Dorsolateral prefrontal cortex (tissue), 122 donors: ENCODE measurements at places on chromosomes 11 and 22. TPM values are rescaled to one million over a fixed set of nuclear protein-coding genes. Genes with fewer than 3 reads are reported as not detected.

DNA sequence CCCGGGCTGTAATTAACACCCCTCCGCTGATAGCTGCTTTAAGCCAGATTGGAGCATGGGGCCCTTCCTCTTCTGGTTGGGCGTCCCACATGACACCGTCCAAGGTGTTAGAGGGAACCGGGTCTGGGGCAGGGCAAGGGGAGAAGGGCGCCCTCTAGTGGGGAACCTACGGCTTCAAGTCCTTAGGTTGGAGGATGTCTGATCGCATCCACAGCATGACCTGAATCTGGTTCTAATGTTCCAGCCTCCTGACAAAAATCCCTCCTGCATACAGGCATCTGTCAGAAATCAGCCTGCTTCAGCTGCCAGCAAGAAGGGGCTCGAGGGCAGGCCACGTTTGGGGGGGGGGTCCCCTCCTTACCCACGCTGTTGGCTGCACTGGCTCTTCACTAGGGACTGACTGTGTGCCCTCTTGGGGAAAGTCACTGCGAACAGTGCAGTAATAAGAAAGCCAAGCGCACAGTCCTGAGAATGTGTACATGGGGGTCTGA, 94.2 kb upstream of the TBCEL start:
- no peak for DNase-seq

FAM181B gene
- total RNA-seq, result 20.2 TPM

GRCh38 chr22:17962168-17962567, 62.2 kb downstream of the MICAL3 start:
- no peak for DNase-seq

- DNase-seq, result peak; percentile 61
Measured at GRCh38 chr11:13955971-13956421, 6.5 kb upstream of the SPON1 start.

DNA sequence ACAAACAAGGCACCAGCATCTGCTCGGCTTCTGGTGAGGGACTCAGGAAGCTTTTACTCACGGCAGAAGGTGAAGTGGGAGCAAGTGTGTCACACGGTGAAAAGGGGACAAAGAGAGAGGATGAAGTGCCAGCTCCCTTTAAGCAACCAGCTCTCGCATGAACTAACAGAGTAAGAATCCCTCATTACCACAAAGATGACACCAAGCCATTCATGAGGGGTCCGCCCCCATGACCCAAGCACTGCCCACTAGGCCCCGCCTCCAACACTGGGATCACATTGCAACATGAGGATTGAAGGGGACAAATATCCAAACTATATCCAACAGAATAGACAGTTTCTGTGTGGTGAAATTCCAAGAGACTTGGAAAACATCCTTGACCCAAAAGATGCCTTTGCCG, 198.2 kb upstream of the POU2AF2 start:
- DNase-seq, result no peak

GRCh38 chr22:36756031-36756430, 19.9 kb downstream of the IFT27 start:
- no peak for DNase-seq

DNA sequence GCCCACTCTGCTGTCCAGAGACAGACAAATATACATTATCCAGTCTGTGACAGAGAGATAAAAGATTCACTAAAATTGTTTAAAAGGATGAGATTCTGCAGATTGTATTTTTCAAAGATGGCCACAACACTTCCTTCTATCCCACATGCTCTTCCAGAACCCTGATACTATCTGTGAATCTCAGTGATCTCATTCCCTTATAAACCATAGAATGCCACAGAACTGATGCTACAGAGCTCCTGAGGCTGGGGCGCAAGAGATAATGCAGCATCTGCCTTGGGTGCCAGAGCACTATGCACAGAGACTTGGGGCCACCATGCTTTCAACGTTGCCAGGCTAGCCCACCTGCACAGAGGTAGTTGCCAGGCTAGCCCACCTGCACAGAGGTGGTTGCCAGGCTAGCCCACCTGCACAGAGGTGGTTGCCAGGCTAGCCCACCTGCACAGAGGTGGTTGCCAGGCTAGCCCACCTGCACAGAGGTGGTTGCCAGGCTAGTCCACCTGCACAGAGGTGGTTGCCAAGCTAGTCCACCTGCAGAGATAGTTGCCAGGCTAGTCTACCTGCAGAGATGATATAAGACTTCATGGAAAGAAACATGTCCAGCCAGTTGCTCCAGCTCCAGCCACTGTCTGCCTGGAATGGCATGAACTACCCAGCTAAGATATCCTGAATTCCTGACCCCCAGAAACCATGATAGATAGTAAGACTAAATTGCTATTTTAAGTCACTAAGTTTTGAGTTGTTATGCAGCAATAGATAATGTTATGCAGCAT, 17.6 kb upstream of the SEPTIN5 start:
- DNase-seq, result no peak

RIMBP3C gene
- total RNA-seq, result not detected

PANX2 gene
- total RNA-seq, result 40.1 TPM

DNA sequence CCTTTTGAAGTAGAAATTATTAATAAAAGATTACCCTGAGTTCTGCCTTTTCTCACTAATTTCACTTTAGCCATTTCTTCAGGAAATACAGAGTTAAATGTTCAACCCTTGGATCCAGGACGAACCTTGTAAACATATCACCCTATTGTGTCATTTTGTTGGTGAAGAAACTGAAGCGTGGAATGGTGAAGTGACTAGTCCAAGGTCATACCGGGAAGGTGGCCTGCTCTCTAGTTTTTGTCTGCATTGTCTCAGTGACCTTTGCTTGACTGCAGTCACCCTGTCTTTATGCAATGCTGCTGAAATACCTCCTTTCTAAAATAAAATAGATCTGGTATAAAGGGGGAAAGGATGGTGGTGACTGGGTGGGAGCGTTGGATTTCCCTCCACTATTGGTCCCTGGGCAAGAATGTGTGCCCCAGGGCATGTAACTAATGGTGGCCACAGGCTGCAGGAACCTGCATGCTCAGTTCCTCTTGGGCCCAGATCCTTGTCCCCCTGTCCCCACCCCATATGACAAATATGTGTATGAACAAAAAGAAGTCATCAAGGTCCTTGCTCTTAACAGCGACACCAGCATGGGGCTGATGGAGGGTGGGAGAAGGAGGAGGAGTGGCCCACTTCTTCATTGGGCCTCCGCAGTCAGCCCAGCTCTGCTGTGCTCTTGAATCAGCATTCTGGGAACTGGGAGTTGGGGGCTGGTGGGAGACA, 977 bp upstream of the SORL1-AS1 start:
- DNase-seq, result no peak

GRCh38 chr11:95123556-95123955, 33.9 kb downstream of the ENDOD1 start:
- no peak for DNase-seq

DNA sequence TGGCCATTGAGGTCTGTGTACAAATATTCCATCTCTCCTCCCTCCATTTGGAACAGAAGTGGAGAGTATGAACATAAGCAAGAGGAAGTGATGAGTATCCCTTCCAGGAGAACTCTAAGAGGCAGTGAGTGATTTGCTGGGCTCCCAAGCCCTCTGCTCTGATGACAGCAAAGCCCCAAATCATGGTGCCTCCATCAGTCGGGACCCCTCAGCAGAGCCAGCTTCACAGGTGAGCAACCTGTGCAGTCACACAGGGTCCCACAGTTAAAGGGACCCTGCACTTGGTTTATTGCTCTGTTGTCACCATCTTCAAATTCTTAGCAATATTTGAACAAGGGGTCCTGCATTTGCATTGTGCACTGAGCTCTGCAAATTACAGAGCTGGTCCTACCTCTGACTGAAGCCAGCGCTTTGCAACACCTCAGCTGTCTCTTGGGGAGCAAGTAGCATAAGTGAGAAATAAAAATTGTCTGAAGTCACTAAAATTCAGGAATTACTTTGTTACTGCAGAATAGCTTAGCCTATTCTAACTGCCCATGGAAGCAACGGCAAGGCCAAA, 466.4 kb downstream of the MN1 start:
- DNase-seq, result no peak

MPZL2 gene
- total RNA-seq, result 1.4 TPM

GRCh38 chr11:30197869-30198268, 32.9 kb upstream of the FSHB start:
- no peak for DNase-seq

- no peak for DNase-seq
Measured at GRCh38 chr22:49243335-49243734, 584.3 kb downstream of the BRD1 start.

- DNase-seq, result no peak
Measured at GRCh38 chr11:66131937-66132632, 62.0 kb downstream of the PACS1 start.

TRIM29 gene
- 3.2 TPM for total RNA-seq

DNA sequence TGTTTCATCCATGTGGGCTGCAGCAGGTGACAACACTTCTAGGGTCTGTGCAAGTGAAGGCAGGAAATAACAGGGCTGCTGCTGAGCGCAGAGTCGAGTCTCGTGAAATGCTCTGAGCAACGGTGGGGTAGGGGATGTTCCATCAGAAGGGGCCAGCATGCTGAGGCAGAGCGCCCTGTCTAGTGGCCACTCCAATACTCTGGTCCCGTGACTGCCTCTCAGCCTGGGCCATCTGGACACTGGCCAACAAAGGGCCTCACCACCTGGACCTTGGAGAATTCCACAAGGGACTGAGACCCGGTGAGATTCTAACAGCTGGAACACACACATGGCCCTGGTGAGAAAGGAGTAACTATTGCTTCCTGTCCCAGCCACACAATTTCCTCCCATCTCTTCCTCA, 375.7 kb downstream of the SHANK2 start:
- no peak for DNase-seq

DNA sequence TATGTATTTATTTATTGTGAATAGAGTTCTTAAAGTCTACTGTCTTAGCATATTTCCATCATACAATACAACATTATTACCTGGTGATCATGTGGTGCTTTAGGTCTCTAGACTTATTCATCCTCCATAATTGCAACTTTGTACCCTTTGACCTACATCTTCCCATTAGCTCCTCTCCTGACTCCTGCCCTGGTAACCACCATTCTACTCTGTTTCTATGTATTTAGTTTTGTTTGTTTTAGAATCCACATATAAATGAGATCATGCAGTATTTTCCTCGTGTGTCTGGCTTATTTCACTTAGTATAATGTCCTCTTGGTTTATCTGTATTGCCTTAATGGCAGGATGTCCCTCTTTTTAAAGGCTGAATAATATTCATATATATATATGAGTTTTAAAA, 22.7 kb downstream of the NCAM1 start:
- DNase-seq, result no peak

MISFA gene
- 11.0 TPM for total RNA-seq

DNA sequence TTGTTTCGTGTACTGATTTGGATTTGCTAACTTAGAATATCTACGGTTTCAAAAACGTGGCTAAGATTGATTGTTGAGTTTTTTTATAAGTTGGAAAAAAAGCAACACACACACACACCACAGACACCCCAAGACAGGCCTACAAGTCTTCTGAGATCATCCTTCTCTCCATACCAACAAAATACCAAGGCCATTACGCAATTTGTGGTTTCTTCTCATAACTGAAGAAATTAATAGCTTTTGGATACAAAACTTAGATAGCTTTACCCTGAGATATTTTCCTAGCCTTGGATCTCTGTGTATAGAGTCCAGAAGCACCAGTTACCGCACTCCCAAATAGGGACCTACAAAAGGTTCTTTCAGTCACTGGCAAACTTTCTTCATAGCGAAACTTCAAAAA, 113.6 kb downstream of the SIK3 start:
- DNase-seq, result no peak

GRCh38 chr11:69582756-69583467, 58.0 kb upstream of the CCND1 start:
- no peak for DNase-seq

NNMT gene
- total RNA-seq, result 15.3 TPM

DNA sequence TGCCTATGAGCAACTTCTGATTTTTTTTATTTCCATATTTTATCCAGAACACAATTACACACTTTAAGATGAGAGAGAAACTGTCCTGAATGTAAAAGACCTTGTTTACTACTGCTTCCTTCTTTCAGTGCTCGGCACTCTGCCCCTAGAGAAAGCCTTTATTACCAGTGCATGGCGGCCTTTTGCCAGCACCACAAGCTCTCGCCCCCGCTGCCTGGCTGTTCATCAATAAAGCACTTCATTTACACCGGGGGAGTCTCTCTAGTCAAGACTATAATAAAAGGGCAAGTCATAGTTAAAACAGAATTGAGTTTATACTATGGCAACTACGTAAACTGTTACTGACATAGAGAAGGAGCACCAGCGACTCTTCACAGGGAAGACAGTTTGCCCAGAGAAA, 259.5 kb downstream of the CADM1 start:
- peak; percentile 31 for DNase-seq

DNA sequence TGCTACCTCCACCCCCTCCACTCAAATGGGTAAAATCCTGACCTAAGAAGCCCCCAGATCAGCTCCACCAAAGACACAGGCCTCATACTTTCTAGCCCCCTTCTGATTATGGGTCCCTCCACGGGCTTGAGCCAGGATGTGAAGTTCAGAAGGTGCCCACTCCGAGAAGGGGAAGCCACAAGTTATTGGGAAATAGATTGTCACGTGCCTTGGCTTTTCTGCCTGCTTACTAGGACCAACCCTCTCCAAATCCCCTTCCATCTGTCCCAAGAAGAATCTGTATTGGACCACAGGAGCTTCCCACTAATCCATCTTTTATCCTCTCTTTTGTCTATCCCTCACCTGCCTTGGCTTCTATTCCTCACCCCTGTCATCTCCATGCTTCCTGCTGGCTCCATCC, 3.0 kb upstream of the NRGN start:
- DNase-seq, result no peak

DNA sequence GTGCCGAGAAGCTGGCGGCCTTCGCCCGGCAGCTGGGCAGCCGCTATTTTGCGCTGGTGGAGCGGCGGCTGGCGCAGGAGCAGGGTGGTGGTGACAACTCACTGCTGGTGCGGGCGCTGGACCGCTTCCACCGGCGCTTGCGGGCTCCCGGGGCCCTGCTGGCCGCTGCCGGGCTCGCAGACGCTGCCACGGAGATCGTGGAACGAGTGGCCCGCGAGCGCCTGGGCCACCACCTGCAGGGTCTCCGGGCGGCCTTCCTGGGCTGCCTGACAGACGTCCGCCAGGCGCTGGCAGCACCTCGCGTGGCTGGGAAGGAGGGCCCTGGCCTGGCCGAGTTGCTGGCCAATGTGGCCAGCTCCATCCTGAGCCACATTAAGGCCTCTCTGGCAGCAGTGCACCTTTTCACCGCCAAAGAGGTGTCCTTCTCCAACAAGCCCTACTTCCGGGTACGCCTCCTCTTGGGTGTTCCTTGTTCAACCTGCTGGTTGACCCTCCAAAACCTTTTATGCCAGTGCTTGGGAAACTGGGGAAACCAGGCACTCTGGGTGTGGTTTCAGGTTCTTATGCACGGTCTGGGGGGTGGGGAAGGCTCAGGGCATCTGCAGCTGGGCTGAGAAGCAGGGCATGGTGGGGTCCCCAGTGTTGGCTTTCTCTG, 3.1 kb upstream of the TM7SF2 start:
- DNase-seq, result no peak
